ENCODE measurements at places on chromosomes 4 and X.

GRCh38 chrX:11870789-11871188 lies 112.8 kb downstream of the MSL3 start:
- no peaks in the 10 kb centered on the region for H3K4me1 ChIP-seq
- no peaks in the 10 kb centered on the region for H3K36me3 ChIP-seq
- H3K27ac ChIP-seq = no peak overlapping the region
- no peaks in the 10 kb centered on the region for H3K27me3 ChIP-seq

GRCh38 chr4:71389149-71389827 lies 50.5 kb downstream of the SLC4A4 start:
- no peaks in the 10 kb centered on the region for H3K27me3 ChIP-seq
- no peaks in the 10 kb centered on the region for H3K4me1 ChIP-seq
- DNase-seq = no peak
- H3K27ac ChIP-seq = no peak overlapping the region

- DNase-seq = no peak
- no peaks in the 10 kb centered on the region for H3K36me3 ChIP-seq
- H3K4me1 ChIP-seq = no peaks in the 10 kb centered on the region
- no peak overlapping the region for H3K4me3 ChIP-seq
These were observed 90.1 kb downstream of the SH3BGRL start for GRCh38 chrX:81291996-81292395.

DNA sequence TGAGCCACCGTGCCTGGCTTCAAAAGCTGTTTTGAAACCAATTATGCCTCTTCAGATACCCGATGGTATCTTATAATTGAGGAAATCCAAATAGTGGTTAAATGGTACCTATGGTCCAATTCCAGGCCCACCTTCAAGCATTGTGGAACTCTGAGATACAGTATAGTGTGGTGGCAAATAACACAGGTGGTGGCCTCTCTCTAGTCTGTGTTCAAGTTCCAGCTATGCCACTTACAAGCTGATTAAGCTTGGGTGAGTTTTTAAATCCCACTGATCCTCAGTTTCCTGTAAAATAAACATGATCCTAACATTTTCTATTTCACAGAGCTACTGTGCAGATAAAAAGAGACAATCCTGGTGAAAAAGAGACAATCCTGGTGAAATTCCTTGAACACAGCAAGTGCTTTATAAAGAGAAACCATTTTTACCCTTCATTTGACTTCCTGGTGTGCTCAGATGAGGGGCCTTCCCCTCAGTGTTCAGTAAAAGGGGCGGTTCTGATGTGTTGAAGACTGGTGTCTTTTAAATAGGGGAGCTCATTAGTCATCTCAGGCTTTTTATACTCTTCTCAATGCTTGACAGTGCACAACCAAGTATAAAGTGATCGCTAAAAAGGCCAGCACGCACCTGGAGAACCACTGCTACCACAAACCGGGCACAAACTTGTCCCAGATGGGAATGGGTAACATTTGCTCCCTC lies 30.8 kb upstream of the CD40LG start:
- no peaks in the 10 kb centered on the region for H3K36me3 ChIP-seq
- DNase-seq = no peak
- H3K4me3 ChIP-seq = no peak overlapping the region
- no peak overlapping the region for H3K27ac ChIP-seq

GRCh38 chrX:136666088-136666487 lies 18.1 kb downstream of the CD40LG start:
- no peak overlapping the region for H3K27ac ChIP-seq
- H3K27me3 ChIP-seq = no peaks in the 10 kb centered on the region
- H3K4me1 ChIP-seq = no peaks in the 10 kb centered on the region
- no peaks in the 10 kb centered on the region for H3K36me3 ChIP-seq
- no peak for DNase-seq

GRCh38 chrX:150548251-150548650 lies 20.2 kb upstream of the MTM1 start:
- peaks cover 10% of the 10 kb centered on the region for H3K4me1 ChIP-seq
- DNase-seq = no peak
- H3K4me3 ChIP-seq = peak overlapping the region; percentile 45

DNA sequence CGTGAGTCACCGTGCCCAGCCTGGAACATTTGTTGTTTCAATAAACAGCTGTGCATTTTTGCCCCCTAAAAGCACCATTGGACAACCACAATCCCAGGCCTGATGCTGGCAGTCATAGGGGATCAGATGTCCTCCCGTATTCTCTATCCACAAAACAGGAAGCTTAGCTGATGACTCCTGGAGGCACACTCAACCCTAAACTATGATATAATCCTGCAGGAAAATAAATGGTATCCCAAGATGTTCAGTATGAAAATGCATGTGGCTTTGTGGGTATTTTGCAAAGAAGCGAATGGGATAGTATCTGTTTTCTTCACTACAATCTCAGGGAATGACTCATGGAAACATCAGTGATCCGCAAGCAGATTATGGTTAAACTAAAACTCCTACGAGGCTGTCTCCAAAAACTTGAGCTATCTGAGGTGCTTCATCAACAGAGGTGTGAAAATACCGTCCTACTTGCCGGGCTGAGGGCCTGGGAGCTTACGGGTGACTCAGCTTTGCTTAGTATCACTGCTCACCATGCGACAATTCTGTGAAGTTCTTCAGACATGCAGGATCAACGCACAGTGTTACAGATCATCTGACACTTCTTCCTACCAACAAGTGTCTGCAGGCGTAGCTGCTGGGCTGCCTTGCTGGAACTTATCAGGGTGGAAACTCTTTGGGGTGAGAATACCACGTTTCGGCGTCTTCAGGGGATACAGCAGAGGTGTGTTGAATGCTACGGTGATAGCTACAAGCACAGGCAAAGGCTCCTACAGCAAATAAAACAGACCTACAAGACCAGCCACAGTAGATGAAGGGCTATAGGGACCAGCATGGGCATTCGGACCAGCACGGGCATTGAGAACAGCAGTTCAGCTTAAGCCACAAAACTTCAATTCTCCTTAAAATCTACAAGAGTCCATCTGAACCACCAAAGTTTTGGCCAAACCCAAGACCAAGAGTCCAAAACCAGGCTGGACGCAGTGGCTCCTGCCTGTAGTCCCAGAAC lies 148.5 kb downstream of the DHRSX start:
- H3K4me1 ChIP-seq = no peaks in the 10 kb centered on the region
- no peak overlapping the region for H3K4me3 ChIP-seq
- DNase-seq = no peak
- H3K36me3 ChIP-seq = no peaks in the 10 kb centered on the region

- no peaks in the 10 kb centered on the region for H3K4me1 ChIP-seq
- no peak overlapping the region for H3K4me3 ChIP-seq
- H3K27me3 ChIP-seq = no peaks in the 10 kb centered on the region
- H3K27ac ChIP-seq = no peak overlapping the region
- H3K36me3 ChIP-seq = no peaks in the 10 kb centered on the region
These were observed 335.9 kb upstream of the AADAT start for GRCh38 chr4:170425521-170426143.

DNA sequence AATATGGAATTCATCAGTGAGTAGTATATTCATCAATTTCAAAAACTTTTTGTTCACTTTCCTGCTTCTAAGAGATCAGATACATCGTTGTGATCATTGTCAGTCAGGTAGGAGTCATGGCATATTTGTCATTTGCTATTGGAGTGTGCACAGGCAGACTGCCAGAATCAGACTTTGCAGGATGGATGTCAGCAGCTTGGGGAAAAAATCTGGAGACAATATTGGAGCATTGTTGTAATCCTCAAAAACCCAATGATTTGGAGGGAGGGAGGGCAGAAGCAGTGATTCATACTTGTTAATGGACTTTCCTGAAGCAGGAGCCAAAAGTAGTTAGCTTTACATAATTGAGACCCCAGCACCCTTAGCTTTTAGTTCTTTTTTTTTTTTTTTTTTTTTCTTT lies 59.6 kb upstream of the DRP2 start:
- H3K4me1 ChIP-seq = no peaks in the 10 kb centered on the region
- H3K4me3 ChIP-seq = no peak overlapping the region
- no peaks in the 10 kb centered on the region for H3K36me3 ChIP-seq
- H3K27me3 ChIP-seq = no peaks in the 10 kb centered on the region

DNA sequence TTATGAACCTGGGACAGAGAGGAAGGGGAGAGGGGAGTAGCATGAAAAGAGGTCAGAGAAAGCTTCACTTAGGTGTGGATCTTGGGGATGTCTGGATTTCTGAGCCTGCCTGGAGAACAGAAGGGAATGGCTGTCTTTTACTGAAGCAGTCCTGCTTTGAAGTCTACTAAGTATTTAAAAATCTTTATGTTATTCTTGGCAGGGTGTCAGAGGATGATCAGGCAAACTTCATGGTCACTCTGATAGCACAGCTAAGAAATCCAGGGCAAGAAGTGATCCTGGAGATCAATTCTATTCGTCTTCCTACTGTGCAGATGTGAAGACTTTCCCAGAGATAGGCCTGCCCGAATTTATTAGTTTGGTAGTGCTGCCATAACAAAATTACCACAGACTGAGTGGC lies 464.4 kb upstream of the BOD1L1 start:
- no peaks in the 10 kb centered on the region for H3K27me3 ChIP-seq
- H3K4me3 ChIP-seq = no peak overlapping the region
- no peak overlapping the region for H3K27ac ChIP-seq
- no peaks in the 10 kb centered on the region for H3K4me1 ChIP-seq

DNA sequence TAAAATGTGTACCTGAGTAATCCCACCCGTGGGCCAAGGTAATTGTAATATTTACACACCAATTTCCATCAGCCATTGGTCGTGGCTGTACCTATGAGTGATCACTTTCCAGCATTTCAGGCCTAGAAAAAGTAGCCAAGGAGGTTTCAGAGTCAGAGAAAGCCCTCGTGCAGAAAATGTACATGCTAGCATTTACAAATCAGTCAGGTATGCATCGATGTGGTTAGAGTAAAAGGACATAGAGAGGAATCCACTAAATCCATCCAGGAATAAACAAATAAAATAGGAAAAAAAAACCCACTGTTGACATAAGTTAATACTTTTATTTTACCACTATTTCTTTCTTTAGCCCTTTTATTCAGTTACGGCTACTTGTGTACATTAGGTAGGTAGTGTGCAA lies 256.8 kb downstream of the TRIML1 start:
- no peak overlapping the region for H3K4me3 ChIP-seq
- DNase-seq = no peak
- no peaks in the 10 kb centered on the region for H3K4me1 ChIP-seq
- no peaks in the 10 kb centered on the region for H3K27me3 ChIP-seq
- H3K36me3 ChIP-seq = no peaks in the 10 kb centered on the region
- H3K27ac ChIP-seq = no peak overlapping the region

DNA sequence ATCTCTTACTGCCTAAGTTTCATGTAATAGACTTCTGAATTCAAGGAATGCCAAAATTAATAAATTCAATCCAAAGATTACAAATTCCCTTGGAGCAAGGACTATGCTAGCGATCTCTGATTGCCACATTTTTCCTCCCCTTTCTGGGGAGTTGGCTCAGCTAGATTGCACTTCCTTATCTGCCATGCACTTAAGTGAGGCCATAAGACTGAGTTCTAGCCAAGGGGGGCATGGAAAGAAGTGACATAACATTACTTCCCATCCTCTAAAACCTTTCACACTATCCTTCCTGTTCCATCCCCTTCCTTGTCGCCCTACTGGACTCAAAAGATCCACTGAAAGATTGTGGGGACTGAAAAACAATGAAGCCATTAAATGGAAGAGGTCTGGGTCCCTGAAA lies 53.8 kb upstream of the TXK start:
- H3K4me3 ChIP-seq = no peak overlapping the region
- no peaks in the 10 kb centered on the region for H3K27me3 ChIP-seq
- H3K36me3 ChIP-seq = no peaks in the 10 kb centered on the region
- no peak overlapping the region for H3K27ac ChIP-seq
- DNase-seq = no peak

GRCh38 chrX:128807367-128807766 lies 715.9 kb downstream of the SMARCA1 start:
- no peaks in the 10 kb centered on the region for H3K36me3 ChIP-seq
- no peaks in the 10 kb centered on the region for H3K4me1 ChIP-seq
- DNase-seq = no peak
- H3K4me3 ChIP-seq = no peak overlapping the region

DNA sequence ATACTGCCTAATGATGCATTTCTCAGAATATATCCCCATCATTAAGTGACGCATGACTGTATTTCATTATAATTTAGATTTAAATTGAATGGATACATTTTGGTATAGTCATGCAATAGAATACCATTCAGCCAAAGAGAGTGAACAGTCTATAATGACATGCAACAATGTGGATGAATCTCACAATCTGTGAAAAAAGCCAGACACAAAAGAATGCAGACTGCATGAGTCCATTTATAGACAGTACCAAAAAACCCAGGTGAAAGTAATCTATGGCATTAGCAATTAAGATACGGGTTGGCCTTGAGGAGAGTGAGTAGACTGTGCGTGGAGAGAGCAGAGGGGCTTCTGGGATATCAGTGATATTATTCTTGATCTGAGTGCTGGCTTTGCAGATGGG lies 239.7 kb upstream of the PGRMC2 start:
- no peaks in the 10 kb centered on the region for H3K27me3 ChIP-seq
- no peaks in the 10 kb centered on the region for H3K36me3 ChIP-seq
- H3K4me1 ChIP-seq = peaks cover 23% of the 10 kb centered on the region
- no peak overlapping the region for H3K27ac ChIP-seq
- no peak overlapping the region for H3K4me3 ChIP-seq

- no peak overlapping the region for H3K4me3 ChIP-seq
- H3K36me3 ChIP-seq = no peaks in the 10 kb centered on the region
- H3K4me1 ChIP-seq = peaks cover 35% of the 10 kb centered on the region
- DNase-seq = no peak
These were observed 192.6 kb downstream of the PDGFC start for GRCh38 chr4:156779042-156779441.

All from vagina (tissue), 2 donors.